Stimulated activated CD8-positive, alpha-beta memory T cell treated with anti-CD3 and anti-CD28 coated beads, Interleukin-15, amount 100 ng/mL, for 1 hour (primary cell): ENCODE measurements at places on chromosomes 2 and 18.

GRCh38 chr2:129903586-129904425, 75.7 kb upstream of the RAB6C start:
- DNase-seq: no peak

DNA sequence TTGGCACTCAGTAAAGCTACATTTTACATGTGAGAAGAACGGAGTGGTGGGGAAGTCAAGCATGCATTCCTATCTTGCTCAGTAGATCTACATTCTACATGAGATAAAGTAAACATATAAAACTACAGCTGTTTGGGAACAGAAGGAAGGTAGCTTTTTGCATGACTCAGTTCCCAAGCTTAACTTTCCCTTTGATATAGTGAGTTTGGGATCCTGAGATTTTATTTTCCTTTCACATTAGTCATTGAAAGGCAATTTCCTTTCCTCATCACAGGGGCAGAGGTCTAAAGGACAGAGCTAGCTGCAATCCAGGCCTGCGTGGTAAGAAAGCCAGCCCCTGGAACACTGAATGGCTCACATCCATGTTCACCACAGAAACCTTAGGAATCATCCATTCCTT, 257.2 kb downstream of the SRBD1 start:
- no peak for DNase-seq

DNA sequence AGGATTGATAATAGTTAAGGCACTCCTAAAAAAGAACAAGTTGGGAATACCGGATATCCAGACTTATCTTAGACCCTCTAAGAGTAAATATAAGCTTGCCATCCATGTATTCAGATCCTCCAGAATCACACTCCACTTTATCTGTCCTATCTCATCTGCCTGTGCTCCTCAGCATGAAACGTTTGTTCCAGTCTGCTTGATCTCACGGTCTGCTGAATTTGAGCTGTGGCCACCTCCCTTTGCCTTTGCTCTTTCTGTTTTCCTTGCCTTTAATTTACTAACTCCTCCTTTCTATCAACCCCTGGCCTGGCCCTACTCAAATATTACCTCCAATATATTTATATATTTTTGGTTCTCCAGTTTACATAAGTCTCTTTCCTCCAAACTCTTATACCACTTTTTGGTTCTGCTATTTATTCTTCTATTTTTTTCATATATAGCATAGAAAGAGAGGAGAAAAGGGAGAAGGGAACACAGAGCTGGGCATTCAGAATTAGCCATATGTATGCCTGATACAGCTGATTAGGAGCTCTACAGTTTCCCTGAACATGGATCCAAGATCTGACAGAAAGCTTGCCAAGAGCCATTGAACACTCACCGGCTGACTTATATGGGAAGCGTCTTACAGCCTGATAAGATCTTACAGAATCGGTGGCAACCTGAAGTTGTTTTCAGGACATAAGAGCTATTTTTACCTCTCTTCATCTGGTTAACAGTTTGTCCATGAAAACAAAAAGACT, 21.8 kb upstream of the DNAJC27 start:
- DNase-seq: no peak

DNA sequence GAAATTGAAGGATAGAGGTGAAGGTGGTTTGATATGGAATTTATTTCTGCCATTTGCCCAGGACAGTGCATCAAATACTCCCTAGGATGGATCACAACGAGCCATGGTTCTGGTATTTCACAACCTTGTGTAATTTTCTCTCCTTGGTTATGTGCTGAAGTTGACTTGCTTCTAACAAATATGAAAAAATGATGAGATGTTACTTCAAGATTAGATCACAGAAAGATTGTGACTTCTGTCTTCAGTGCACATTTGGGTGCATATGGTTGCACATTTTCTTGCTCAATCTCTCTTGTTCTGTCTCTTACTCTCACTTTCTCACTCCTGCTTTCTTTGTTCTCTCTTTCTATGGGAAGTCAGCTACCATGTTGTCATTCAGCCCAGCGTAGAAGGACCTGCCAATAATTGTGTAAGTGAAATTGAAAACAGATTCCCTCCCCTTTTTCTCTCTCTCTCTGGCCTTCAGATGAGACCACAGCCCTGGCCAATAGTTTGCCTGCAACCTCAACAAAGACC, 104.6 kb upstream of the RMDN2 start:
- DNase-seq: no peak

GRCh38 chr2:46657042-46657504, 177.7 kb downstream of the TMEM247 start:
- no peak for DNase-seq

DNA sequence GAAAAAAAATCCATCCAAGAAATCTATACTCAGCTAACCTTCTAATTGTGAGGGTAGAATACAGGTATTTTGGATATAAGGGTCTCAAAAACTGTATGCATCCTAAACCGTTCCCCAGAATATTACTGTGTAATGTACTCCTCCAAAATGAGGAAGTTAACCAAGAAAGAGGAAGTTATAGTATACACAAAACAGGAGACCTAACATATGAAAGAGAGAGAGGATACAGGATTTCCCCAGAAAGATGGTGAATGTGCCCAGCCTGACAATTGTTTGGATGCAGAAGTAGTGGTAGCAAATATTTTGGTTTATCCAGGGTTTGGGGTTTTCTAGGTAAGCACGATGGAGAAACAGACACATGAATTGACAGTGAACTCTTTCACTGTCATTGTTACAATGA, 50.6 kb downstream of the GALNT3 start:
- no peak for DNase-seq
